Activated CD4-positive, alpha-beta T cell treated with anti-CD3 and anti-CD28 coated beads for 48 hours (primary cell): ENCODE measurements at places on chromosomes 5 and 9.

DNA sequence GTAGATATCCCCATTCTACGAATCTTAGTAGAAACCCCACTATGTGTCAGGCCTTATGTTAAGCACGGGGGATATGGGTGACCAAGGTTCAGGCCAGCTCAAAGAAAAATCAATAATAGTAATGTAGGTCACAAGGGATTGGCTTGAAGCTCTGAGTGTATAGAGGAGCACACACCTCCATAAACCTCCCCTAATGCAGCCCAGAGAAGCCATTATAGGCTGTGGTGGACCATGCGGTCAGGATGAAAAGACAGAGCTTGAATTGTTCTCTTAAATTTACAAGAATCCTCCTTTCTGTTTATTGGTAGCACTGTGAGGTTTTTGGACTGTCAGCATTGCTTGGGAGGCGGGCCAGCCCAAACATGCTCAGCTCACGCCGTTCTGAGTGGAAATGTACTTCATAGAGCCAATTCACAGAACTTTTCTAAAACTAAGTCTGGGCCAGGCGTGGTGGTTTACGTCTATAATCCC is 9.1 kb downstream of the PDE6A start:
- no peak for DNase-seq

- no peak for DNase-seq
These were observed 24.6 kb downstream of the RAPGEF6 start for GRCh38 chr5:131610198-131611063.

- no peak for DNase-seq
These were observed 7.5 kb downstream of the LHX6 start for GRCh38 chr9:122221183-122221811.

- DNase-seq, result no peak
These were observed 290.4 kb downstream of the CSNK1G3 start for GRCh38 chr5:123802298-123802951.

DNA sequence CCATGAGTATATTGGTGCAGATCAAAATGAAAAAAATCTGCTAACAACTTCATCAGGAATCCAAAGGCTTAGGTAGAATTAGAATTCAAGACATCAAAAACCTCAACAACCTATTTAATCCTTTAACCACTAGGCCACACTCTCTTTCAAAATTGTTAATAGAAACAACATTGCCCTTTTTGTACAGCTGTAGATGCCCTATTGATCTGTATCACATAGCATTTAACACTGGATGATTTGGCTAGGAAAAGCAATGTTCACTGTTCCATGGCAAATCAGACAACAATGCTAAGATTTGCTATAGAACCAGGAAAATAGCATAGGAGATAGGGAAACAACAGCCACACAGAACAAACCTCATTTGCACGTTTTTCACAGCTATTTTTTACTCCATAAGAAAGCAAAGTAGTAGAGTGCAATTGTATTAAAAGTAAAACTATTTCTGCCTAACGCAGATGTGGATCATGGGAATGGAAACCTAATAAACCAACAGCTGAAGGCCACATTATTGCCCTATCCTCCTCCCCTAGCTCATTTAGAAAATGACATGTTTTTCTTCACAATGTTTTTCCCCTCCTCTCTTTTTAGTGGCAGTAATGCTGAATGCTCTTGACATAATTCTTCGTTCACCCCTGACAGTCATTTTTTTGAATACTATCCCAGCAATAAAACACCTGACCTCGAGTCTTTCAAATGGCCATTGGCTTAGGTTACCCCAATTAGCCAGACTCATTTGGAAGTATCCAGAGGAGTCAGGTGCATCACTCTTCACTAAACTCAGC is 373.0 kb upstream of the CCNH start:
- no peak for DNase-seq

GRCh38 chr5:32839106-32839505 is 128.0 kb downstream of the NPR3 start:
- no peak for DNase-seq
